Neural crest cell (in vitro differentiated cells): ENCODE measurements at places on chromosomes 6 and 20. TPM values are rescaled to one million over a fixed set of nuclear protein-coding genes. Genes with fewer than 3 reads are reported as not detected.
A peak's percentile ranks its signal among the peaks of the same experiment; 100 is the strongest.

SDCBP2 gene
- total RNA-seq = 1.6 and 2.4 TPM in 2 replicates

TMEM74B gene
- 2.7 and 3.3 TPM in 2 replicates for total RNA-seq

PACSIN1 gene
- total RNA-seq = 0.30 and 0.44 TPM in 2 replicates

DNA sequence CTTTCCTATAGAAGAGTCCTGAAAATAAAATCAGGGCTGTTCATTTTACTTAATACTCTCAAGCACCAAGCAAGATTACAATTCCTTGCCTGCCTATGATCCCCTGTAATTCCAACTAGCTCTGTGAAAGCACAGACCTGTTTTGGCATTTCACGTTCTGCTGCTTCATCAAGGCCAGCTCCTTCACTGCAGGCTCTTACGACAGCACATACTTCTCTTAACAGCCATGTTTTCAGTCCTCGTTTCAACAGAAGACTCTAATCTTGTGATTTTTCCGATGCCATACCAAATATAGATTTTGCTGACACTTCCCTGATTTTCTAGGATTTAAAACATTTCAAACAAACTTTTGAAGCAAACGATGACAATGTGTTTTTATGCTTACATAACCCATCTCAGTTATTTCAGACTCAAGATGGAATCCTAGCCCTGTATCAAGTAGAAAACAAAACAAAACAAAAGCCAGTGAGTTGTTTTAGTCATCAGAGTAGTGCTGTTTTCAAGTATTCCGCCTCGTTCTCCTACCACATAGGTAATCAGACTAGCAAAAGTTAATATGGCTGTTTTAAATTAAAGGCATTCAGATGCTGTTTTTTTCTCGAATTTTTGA lies 616.5 kb upstream of the CITED2 start:
- H3K36me3 ChIP-seq = peaks cover 8% of the 10 kb centered on the region
- H3K4me1 ChIP-seq = peaks cover 15% of the 10 kb centered on the region
- DNase-seq = no peak
- H3K27me3 ChIP-seq = no peaks in the 10 kb centered on the region

DNA sequence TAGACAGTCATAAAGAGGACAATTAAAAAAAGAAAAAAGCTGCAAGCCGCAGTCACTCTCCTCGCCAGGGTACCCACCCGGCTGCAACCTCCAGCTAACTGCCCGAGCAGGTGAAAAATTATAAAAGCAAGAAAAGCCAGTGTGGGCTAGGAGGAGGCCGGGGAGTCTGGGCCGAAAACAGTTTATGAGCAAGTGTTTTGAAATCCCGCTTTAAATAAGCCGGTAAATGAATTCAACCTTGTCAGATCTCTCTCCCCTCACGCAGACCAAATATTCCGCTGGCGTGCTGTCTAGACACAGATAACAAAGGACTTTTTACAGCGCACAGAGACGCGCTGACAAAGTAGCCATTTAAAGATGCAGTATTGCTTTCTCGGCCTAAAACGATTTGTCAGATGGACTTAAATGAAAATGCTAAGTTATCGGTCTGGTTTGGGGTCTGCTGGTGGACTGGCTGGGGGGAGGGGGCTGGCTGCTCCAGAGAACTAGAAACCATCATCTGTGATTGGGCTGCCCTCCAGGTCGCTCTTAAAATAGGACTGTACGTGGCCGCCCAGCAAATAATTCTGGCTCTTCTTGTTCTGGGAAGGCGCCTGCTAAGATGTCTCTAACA lies 24.6 kb downstream of the PMEPA1 start:
- H3K27me3 ChIP-seq = peaks cover 84% of the 10 kb centered on the region
- H3K36me3 ChIP-seq = no peaks in the 10 kb centered on the region
- H3K4me1 ChIP-seq = peaks cover 48% of the 10 kb centered on the region
- H3K27ac ChIP-seq = no peak overlapping the region

DNA sequence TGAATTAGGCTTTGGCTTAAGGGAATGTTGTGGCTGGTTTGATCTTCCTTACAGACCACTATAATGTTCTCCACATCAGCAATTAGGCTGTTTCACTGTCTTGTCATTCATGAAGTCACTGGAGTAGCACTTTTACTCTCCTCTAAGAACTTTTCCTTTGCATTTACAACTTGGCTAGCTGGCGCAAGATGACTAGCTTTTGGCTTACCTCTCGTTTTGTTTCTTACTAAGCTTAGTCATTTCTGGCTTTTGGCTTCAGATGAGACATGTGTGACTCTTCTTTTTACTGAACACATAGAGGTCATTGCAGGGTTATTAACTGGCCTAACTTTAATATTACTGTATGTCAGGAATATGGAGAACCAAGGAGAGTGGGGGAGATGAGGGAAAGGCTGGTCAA lies 143.2 kb downstream of the PTCHD4 start:
- H3K4me1 ChIP-seq = no peaks in the 10 kb centered on the region
- H3K36me3 ChIP-seq = no peaks in the 10 kb centered on the region
- H3K4me3 ChIP-seq = no peak overlapping the region
- H3K27ac ChIP-seq = no peak overlapping the region

DNA sequence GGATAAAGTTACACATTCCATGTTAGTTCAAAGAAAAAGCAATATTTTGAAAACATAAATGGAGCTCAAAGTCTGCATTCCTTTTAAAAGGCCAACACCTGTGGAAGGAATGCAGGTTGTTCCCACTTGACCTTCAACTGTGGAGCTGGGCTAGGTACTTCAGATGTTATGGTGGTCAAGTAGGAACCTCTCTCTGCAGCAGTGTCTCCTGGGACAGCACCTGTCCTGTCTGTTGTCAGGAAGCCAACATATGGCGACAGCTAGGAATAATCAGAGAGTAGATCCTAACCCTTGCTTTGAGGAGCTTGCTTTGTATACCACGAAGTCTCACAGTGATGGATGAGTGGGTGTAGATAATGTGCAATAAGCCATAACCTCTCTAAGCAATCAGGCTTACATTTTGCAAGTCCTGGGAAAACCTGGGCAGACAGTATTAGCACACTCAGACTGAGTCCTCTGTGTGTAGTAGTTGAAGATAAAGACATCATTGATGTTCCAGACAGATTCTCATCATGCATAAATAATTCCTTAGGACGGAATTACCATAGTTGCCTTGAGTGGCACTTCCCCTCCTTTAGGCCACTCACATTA lies 347.5 kb downstream of the PRL start:
- no peaks in the 10 kb centered on the region for H3K36me3 ChIP-seq
- no peak for DNase-seq
- H3K27me3 ChIP-seq = no peaks in the 10 kb centered on the region
- H3K27ac ChIP-seq = peak overlapping the region; percentile 52
- H3K4me3 ChIP-seq = peak overlapping the region; percentile 15
- peaks cover 55% of the 10 kb centered on the region for H3K4me1 ChIP-seq

MROH8 gene
- 7.3 and 7.6 TPM in 2 replicates for total RNA-seq
